ENCODE measurements at places on chromosomes 12 and 14. TPM values are rescaled to one million over a fixed set of nuclear protein-coding genes. Genes with fewer than 3 reads are reported as not detected.

DNA sequence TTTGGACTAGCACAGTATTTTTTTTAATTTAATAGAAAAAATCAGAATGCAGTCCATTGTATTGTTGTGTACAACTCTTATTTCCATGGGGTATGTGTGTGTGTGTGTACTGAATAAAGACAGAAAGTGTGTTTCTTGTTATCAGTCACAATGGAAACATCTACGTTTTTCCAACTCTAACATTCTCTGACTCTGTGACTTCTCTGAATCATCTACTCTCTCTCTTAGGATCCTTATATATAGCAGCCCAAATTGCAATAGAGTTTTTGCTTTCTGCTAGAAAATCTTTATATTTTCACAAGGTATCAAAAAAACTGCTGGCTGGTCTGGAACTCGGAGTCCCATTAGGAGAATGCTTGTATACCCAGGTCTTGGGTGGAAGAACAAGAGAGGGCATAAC, 138.9 kb upstream of the ARID2 start:
- no peak overlapping the region for H3K4me3 ChIP-seq
- H3K4me1 ChIP-seq = peaks cover 3% of the 10 kb centered on the region

GRCh38 chr12:14396071-14396470, 30.6 kb downstream of the ATF7IP start:
- peaks cover 59% of the 10 kb centered on the region for H3K36me3 ChIP-seq
- peak overlapping the region; percentile 91 for H3K27ac ChIP-seq
- H3K4me1 ChIP-seq = peaks cover 81% of the 10 kb centered on the region

The NELL2 gene
- 99.7 TPM for total RNA-seq

DNA sequence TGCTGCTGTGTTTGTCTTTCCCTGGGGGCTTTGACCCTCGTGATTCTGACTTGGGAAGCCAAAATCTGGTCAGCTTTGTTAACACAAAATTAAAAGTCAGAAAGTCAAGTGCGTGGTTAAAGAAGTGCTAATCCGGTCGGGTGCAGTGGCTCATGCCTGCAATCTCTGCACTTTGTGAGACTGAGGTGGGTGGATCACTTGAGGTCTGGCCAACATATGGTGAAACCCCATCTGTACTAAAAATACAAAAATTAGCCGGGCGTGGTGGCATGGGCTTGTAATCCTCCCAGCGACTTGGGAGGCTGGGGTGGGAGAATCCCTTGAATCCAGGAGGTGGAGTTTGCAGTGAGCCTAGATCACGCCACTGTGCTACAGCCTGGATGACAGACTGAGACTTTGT, 844.6 kb downstream of the VRK1 start:
- H3K4me3 ChIP-seq = no peak overlapping the region
- H3K4me1 ChIP-seq = peaks cover 37% of the 10 kb centered on the region
- no peaks in the 10 kb centered on the region for H3K36me3 ChIP-seq
- no peak overlapping the region for H3K27ac ChIP-seq
- DNase-seq = peak; percentile 37

- peaks cover 62% of the 10 kb centered on the region for H3K4me1 ChIP-seq
- H3K27ac ChIP-seq = peak overlapping the region; percentile 10
- no peak overlapping the region for H3K4me3 ChIP-seq
- no peaks in the 10 kb centered on the region for H3K27me3 ChIP-seq
Measured at GRCh38 chr12:76024102-76024781, 7.3 kb downstream of the PHLDA1 start.

Data from activated CD8-positive, alpha-beta T cell treated with anti-CD3 and anti-CD28 coated beads for 36 hours (primary cell).